ENCODE measurements at places on chromosomes 1 and 21.

DNA sequence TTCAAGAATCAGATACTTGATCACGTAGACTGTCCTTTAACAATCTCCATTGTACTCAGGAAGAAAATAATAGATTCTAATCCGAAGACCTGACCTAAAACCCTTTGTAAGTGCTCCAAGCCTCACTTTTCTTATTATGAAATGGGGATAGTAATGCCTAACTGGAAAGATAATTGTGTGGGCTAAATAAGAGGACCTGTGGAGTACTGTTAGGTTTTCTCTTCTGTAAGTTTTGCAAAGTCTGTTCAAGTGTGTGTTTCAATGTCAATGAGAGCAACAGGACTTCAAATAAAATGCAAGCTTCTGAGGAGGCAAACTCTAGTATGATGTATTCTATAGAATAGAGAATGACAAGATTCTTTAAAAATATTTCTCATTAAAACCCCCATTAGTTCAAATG lies 348.6 kb downstream of the USP25 start:
- ATAC-seq: no peak

DNA sequence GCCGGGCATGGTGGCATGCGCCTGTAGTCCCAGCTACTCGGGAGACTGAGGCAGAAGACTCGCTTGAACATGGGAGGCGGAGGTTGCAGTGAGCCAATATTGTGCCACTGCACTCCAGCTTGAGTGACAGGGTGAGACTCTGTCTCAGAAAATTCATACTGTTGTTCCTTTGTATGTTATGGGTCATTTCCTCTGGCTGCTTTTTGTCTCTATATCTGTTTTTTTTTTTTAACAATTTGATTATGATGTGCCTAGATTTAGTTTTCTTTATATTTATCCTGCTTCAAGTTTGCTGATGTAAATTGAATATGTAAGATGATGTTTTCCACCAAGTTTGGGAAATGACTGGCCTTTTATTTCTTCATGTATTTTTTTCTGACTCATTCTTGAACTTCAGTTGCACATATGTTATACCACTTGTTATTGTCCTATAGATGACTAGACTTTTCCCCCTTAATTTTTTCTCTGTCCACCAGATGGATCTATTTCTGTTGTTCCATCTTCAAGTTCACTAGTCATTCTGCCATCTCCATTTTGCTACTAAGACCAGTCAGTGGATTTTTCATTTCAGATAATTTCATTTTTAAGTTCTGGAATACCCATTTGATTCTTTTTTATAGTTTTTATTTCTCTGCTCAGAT lies 173.5 kb downstream of the GALNT2 start:
- no peak for ATAC-seq

- no peak for ATAC-seq
Measured at GRCh38 chr21:45451771-45452182, 46.8 kb downstream of the COL18A1 start.

DNA sequence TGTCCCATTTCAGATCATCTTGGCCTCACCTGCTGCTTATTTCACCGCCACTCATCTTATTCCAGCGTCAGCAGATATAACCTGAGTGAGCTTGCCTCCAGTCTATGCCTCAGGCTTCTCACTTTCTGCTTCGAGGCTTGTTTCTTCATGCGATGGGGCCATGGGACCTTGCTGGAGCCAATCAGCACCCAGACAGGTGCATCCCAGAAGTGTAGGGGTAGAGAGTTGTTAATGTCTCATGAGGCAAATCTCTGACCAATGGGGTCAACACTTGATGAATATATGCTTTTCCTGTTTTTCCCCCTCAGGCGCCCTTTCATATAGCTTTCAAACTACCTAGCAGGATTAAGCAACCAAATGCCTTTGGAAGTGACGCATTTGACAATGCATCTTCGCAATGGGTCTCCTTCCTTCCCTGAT lies 935 bp upstream of the YIPF1 start:
- no peak for ATAC-seq

DNA sequence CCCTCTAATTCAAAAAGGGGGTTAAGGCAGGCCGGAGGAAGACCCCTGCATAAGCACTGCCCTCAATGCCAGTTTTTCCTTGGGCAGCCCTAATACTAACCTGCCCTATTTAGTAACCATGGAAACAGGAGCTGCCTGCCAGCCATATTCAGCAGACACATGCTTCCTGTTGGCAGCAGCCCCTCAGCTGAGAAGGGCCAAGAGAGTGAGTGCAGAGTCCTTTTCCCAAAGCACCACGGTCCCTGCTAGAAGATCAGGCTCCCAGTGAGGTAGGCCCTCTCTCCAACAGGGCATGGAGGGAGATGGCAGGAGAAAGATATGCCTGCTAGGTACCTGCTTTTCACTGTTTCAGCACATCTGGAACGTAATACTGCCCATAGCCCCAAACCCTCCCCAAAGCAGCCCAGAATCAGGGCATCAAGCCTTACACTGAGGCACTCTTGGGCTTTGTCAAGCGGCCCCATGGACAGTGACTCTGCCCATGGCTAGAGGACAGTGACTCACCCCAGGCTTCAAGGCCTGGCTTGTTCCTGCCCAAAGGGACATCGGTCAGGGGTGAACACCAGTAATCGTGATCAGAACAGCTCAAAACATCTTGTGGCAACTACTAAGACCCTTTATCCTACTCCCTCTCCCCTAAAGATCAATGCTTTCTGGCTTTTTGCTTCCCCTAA lies 64.5 kb downstream of the BCAR3 start:
- ATAC-seq: peak; percentile 60

- no peak for ATAC-seq
Measured at GRCh38 chr1:125085720-125086591, 3901.2 kb downstream of the SRGAP2C start.

DNA sequence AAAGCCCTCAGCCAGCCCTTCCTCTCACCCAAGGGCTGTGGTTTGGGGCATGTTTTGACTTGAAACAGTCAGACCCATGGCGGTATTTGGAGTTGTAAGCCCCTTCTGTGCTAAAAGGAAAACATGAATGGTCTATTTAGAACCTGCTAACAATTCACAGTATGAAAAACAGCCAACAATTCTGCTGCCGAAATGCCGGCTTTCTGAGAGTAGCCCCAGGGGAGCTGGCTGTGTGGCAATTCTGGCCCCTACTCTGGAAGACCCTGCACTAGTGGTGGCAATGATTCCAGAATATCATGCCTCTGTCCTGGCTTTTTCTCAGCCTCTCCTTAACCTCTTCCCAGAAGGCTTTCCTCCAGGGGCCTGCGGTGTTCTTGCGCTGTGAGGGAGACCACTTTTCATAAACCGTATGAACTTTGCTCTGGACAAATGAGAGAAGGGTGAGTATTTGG lies 118.7 kb downstream of the EDEM3 start:
- ATAC-seq: no peak

- ATAC-seq: no peak
Measured at GRCh38 chr1:234899041-234899729, 229.5 kb downstream of the TOMM20 start.

DNA sequence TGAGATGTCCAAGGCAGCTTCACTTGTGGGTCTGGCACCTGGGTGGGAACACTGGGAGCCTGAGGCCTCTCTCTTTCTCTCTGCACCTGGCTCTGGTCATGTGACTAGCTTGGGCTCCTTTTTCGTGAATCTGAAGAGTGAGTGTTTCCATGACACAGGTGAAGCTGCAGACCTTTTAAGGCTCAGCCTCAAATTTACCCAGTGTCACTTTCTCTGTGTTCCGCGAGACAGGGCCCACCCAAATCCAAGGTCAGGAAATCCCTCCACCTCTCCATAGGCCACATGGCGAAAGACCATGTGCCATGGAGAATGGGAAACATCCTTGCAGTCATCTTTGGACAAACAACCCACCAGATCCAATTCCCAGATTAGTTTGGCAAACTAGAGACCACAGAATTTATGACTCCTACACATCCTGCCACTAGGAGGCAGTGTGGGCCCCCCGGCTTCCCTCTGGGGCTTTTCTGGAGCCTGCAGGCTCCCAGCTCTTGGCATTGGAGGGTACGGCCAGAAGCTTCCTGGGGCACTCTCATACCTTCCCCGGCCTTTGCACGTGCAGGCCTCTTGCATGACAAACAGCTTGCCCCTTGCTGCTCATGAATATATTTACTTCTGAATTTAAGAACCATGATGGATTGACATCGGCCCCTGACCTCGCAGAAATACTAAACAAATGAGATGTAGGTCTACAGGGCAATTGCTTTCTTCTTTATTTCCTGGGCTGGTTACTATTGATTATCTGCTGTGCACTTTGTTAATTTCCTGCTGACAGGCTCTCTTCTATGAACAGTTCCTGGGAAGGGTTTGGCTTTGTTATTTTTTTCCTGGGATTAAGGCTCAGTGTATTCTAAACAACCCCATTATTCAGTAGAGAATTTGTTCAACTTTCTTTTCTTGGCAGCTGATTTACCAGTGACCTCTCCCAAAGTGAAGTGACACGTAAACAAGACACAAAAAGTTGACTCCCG lies 180.7 kb downstream of the KAZN start:
- peak; percentile 64 for ATAC-seq

GRCh38 chr21:46668381-46668780 lies 32.9 kb downstream of the PRMT2 start:
- no peak for ATAC-seq

GRCh38 chr1:31004231-31004621 lies 61.3 kb downstream of the PUM1 start:
- no peak for ATAC-seq

DNA sequence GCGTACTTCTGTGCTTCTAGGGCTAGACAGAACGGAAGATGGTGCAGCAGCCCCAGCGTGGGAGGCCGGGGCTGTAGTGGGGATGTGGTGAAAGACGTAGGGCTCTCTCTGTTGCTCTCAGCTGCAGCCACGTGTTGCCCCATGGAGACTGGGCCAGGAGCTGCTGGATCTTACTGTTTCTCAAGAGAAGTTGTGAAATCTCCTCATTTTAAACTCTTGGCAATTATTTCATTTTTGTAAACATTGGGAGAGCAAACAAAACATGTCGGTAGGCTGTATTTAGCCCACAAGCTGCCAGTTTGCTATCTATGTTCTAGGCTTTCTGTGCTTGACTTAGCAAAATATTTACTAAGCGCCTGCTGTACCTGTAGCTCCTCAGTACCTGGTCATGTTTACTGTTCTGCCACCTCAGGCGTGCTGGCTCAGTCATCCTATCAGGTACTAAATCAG lies 15.9 kb upstream of the ELOA start:
- ATAC-seq: peak; percentile 56

- no peak for ATAC-seq
Measured at GRCh38 chr1:230381585-230381984, 44.5 kb downstream of the PGBD5 start.

- no peak for ATAC-seq
Measured at GRCh38 chr1:47727697-47728085, 269.5 kb downstream of the TRABD2B start.

GRCh38 chr1:216081445-216081844 lies 341.8 kb downstream of the USH2A start:
- ATAC-seq: no peak

GRCh38 chr1:245587435-245588115 lies 432.8 kb downstream of the KIF26B start:
- no peak for ATAC-seq

GRCh38 chr1:30085811-30086770 lies 637.3 kb downstream of the MATN1 start:
- peak; percentile 47 for ATAC-seq

GRCh38 chr1:51230501-51231078 lies 5.5 kb upstream of the RNF11 start:
- no peak for ATAC-seq

- no peak for ATAC-seq
Measured at GRCh38 chr1:154846565-154847442, 23.3 kb downstream of the KCNN3 start.

GRCh38 chr1:94156096-94156625 lies 35.2 kb upstream of the ABCA4 start:
- no peak for ATAC-seq

DNA sequence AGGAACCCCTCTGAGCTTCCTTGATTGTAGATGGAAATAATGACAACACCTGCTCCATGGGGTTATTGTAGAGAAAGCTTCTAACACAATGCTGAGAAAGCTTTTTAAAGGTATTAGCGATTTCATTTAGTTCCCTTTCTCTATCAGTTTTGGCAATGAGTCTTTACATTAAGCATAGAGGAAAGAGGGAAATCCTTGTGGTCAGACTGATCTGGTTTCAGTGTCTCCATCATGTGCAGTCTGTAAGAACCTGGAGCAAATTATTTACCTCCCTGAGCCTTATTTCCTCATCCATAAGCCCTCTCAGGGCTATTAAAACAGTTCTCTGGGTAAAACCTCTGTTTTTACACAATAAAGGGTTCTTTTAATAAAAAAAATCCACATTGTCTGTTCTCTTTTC lies 87.5 kb downstream of the FGGY start:
- ATAC-seq: no peak

DNA sequence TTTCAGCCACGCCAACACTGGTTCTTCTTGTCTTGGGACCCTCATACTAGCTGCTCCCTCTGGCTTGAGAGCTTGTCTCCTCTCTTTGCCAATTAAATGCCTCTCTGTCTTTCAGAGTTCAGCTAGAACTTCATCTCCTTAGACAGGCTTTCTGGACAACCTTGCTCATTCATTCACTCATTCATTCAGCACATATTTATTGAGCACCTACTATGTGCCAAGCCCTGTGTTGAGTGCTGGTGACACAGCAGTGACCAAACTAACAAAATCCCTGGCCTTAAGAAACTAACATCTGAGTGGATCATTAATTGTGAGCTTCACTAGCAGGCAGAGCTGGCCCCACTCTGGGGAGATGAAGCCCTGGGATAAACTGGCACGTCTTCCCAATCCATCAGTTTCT lies 24.9 kb upstream of the CASZ1 start:
- ATAC-seq: no peak

GRCh38 chr1:221449801-221450470 lies 292.0 kb downstream of the DUSP10 start:
- ATAC-seq: no peak

DNA sequence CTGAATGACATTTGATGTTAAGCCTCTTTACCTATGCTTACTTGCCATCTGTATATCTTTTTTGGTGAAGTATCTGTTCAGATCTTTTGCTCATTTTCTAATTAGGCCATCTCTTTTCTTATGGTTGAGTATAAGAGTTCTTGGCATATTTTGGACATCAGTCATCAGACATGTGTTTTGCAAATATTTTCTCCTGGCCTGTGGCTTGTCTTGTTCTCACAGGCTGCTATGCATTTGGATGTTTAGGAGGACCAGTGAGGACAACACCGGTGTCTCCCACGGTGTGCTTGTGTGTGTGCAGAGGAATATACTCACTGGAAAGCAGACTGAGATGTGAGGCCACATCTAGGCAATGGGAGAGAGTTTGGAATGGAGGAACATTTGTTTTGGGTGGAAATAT lies 87.1 kb upstream of the LYST start:
- ATAC-seq: no peak

DNA sequence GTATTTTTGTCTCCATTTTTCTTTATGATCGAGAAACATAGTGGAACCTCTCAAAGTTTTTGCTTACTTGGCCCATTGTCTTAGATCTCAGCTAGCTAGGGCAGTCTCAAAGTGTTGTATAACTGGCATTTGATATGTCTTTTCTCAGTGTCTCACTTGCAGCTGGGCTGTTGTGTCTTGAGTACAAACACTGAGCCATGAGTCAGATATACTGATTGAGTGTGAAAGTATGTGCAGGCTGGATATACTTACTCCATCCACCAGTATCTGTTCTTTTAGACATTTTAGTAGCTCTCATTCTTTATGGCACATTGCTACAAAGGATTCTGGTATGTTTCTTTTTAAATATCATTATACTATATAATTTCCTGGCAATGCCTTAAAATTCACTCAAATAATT lies 14.3 kb upstream of the GPR52 start:
- ATAC-seq: no peak
